ENCODE measurements at places on chromosomes 2 and 18.

DNA sequence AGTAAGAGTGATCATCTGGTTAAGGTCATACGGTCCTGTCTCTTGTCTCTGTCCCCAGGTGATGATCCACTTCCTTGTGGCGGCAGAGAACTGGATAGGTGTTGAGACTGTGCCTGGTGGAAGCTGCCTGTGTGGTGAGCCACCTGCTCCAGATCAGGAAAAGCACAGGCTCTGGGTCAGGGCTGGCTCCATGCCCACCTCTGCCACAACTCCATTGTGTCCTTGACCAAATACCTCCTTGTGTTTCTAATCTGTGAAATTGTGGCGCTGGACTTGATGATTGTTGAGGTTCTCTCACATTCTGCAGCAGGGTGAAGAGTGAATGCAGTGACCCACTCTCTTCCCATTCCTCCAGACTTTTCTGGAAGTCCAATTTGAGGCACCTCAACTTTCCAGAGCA, 45.7 kb upstream of the EN1 start:
- ATAC-seq = no peak

- no peak for ATAC-seq
Measured at GRCh38 chr18:72261590-72261989, 282.6 kb downstream of the CBLN2 start.

DNA sequence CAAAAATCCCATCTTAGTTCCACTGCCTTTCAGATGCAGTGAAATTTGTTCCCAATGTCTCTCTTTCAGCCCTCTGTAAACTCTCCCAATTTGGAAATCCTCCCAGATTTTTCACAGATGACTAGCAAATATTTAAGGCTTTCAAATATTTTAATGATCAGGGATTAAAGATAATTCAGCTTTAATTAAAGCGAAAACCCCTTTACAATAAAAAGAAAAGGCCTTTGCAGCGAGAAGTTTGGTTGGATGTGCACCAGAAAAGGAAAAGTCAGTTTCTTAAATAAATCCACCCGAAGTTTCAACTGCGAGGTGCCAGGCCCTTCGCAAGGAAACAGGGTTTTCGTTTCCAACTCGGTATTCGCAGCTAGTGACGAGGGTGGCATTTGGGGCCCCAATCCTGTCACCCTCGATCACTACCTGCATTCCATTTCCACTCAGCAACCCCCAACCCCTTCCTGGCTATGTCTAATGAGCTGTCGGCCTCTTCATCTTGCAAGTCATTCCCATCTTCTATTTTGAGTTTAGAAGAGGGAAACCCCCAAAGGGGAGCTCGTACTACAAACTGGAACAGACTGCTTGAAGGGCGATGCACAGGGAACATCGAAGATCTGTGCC, 1.5 kb downstream of the RAX start:
- no peak for ATAC-seq

GRCh38 chr2:188051706-188052105, 240.0 kb upstream of the GULP1 start:
- ATAC-seq = no peak

DNA sequence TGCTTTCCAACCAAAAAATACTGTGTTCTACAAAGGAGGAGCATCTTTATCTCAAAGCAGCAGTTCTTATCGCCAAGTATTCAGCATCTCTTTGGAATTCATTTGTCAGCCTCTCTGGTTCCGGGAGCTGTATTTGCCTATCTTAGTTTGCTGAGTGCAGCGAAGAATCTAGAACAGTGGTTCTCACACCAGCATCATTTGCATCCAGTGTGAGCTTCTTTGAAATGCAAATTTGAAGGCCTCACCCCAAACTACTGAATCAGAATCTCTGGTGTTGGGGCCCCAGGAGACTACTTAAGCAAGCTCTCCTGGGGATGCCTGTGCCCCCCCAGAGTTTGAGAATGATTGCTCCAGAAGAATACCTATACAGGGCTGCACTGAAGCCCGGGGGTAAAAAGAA, 1.5 kb upstream of the PTPN2 start:
- ATAC-seq = no peak

- ATAC-seq = no peak
Measured at GRCh38 chr18:361100-361732, 93.4 kb upstream of the THOC1 start.

- no peak for ATAC-seq
Measured at GRCh38 chr2:10014418-10015190, 28.7 kb upstream of the KLF11 start.

- ATAC-seq = peak; percentile 21
Measured at GRCh38 chr2:102106133-102106556, 36.4 kb upstream of the IL1R1 start.

DNA sequence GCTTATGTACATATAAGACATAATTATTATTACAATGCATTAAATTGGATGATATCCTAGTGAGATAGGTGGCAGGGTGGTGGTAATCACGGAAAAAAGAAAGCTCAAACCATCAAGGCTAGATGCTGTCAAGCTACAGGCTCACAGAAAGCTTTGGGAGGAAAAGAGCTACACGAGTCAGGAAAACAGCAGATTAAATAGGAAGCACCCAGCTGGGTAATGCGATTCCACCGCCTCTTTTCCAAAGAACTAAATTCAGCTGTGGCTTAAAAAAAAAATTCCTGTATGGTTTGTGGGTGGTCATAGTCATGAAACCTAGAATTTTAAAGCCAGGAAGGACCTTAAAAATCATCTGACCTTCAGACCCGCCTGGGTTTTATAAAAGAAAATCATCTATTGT, 23.7 kb upstream of the PTPN4 start:
- ATAC-seq = no peak

- ATAC-seq = no peak
Measured at GRCh38 chr2:38460313-38460712, 83.2 kb upstream of the ATL2 start.

- peak; percentile 84 for ATAC-seq
Measured at GRCh38 chr2:207149249-207150213, 16.2 kb downstream of the KLF7 start.

DNA sequence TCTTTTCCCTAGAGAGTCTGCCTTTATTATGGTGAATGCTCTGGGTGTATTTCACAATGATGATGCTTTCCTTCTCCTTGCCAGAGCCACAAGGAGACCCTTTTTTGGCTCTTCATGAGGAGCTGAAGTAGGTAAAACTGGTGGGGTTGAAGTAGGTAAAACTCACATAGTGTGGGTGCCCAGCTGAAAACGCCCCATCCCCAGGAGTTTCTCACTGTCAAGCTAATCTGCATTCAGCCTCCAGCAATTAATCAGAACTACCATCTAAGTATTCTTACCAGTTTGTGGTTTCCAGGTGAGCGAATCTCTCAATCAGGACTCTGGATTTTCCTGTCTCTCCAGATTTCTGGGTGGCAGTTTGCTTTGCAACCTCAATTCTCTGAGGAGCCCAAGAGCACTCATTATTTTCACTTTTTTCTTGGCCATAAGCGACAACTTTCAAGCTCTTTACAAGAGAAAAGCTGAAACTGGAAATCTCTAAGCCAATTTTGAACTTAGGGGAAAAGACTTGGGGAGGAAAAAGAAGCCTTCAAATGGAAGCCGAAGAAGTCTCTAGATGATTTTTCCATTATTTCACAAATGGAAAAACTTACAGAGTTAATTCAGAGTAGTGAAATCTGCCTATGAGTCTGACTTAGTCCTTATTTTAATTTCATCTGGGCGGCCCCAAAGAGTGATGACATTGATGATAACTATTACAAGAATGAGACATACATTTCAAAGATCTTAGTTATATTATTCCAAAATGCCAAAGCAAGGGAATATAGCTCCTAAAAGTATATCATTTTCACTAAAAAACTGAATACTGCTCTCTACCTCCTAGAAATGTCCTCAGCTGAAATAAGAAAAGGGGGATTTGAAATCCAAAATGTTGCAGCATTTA, 121.4 kb upstream of the MAP3K20 start:
- no peak for ATAC-seq

DNA sequence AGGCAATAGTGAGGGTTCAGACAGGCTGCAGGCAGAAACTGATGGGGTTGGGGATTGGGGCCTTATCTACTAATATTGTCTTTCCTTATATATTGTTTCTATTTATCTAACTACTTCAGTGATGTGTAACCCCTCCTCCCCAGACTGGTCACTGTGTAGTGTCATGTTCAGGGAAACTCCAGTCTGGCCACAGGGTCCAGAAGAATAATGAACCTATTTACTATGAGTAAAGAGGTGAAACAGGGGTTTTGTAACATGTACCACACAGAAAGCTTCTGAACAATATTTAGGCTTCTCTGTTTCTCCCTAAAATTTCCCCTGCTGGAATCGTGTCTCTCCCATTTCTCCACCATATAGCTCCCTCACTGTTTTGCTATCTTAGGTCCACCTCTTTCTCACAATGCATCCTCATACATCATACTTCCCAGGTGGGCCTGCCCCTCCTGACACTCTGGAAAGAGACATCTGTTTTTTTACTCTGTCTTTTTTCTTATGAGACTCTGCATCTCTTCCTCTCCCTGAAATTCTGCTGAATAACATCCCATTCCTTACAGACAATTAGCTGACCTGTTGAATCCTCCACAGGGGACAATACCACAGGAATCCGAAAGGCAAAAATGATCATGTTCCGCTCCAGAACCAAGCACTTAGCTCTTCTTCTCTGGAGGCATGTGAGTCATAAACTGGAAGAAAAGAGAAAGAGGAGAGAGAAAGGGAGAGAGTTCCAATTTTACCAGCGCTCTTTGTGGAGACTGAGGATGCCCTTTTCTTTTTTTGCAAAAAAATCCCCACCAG, 154.8 kb downstream of the ZEB2 start:
- ATAC-seq = no peak

- no peak for ATAC-seq
Measured at GRCh38 chr2:17894556-17894955, 16.1 kb downstream of the KCNS3 start.

DNA sequence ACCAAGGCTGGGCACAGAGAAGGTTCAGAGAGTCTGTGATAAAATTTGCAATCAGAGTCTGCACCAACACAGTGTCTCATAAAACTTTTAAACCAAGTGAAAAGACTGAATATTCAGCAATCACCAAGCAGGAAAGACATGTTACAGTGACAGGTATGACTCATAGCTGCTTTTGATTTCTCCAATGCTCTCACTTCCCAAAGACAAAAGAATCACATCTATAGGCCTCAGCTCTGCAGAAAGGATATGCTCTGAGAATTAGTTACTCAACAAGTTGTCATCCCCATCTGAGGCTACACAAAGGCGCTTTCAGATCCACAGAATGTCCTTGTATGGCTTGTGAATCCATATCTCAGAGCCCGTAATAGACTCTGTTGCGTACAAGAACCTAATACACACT, 92.5 kb downstream of the KCNF1 start:
- ATAC-seq = no peak

GRCh38 chr18:12015416-12016062, 34.2 kb downstream of the IMPA2 start:
- no peak for ATAC-seq

- ATAC-seq = no peak
Measured at GRCh38 chr2:68646303-68646702, 2.9 kb downstream of the PROKR1 start.

- ATAC-seq = no peak
Measured at GRCh38 chr2:97919858-97920257, 75.9 kb downstream of the TMEM131 start.

GRCh38 chr2:74481961-74482800, 617 bp downstream of the CCDC142 start:
- peak; percentile 49 for ATAC-seq

DNA sequence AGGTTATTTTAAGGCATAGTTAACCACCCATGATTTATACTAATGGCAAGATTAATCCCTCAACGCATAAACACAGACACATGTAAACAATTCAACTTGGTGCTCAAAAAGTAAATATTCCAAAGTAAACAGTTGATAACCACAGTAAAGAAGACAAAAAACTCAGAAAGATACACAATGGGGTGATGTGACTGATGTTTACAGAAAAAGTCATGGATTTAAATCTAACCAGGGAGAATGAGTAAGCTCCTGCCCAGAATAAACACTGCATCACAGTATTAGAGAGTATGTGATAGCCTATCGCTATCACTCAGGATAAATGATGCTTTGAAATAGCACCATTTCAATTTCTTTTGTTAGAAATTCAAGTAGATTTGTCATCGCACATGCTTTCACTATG, 49.3 kb downstream of the HIBCH start:
- ATAC-seq = no peak

GRCh38 chr2:190408538-190409271, 550 bp downstream of the MFSD6 start:
- peak; percentile 63 for ATAC-seq

- no peak for ATAC-seq
Measured at GRCh38 chr2:214128040-214128439, 282.8 kb upstream of the VWC2L start.

DNA sequence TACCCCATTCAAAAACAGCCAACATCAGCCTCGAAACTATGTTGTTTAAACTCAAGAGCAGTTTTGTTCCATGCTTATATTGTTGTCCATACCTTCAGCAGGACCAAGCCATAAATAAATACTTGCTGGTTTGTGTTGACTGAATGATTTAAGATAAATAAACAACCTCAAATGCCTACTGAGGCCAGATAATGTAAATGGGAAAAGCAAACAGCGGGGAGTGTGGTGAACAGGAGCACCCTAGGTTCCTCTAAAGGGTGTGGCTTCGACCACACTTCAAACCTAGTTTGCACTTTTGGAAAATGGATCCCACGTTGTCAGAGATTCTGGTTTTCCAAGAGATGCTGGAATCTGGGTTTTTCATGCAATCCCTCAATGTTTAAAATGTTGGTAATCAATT, 1.7 kb upstream of the PMAIP1 start:
- ATAC-seq = no peak

GRCh38 chr2:230975927-230976326, 20.0 kb upstream of the SPATA3 start:
- ATAC-seq = no peak

DNA sequence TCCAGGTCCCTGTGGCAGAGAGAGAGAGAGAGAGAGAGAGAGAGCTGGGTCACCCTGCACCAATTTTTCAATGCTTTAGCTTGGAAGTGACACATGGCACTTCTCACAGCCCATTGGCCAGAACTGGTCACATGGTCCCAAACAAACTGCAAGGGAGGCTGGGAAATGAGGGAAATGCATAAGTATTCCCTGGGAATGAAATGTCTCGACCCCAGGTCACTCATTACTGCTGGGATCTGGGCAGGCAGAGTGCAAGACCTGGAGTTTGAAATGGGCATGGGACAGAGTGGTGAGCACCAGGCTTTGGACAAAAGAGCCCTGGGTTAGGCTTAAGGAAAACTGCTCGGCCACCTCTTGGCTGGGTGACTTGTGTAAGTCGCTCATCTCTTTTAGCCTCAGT, 37.0 kb downstream of the SMAD7 start:
- no peak for ATAC-seq

Measured in activated CD4-positive, CD25-positive, alpha-beta regulatory T cell treated with anti-CD3 and anti-CD28 coated beads, Interleukin-2, amount 50 U/mL, for 24 hours (primary cell).